Spleen (tissue), 13 donors: ENCODE measurements at places on chromosomes 4 and X. TPM values are rescaled to one million over a fixed set of nuclear protein-coding genes. Genes with fewer than 3 reads are reported as not detected.

Gene MAGED4
- polyA plus RNA-seq: 1.9 TPM

Gene PCDH10
- 0.19 TPM for polyA plus RNA-seq

Gene RTL3
- polyA plus RNA-seq: 0.03 TPM

Gene LRP2BP
- 0.29 TPM for polyA plus RNA-seq

Gene ANK2
- 11.6 TPM for polyA plus RNA-seq

Gene HMX1
- polyA plus RNA-seq: not detected

Gene ASB5
- 0.50 TPM for polyA plus RNA-seq

Gene UPF3B
- 11.4 TPM for polyA plus RNA-seq

Gene OTUD6A
- not detected for polyA plus RNA-seq

Gene OPRPN
- not detected for polyA plus RNA-seq

GRCh38 chr4:5750052-5750945, 39.3 kb downstream of the EVC start:
- H3K4me3 ChIP-seq: no peak overlapping the region
- H3K27ac ChIP-seq: no peak overlapping the region
- no peak for DNase-seq
- no peaks in the 10 kb centered on the region for H3K4me1 ChIP-seq
- no peaks in the 10 kb centered on the region for H3K36me3 ChIP-seq
- H3K27me3 ChIP-seq: no peaks in the 10 kb centered on the region

DNA sequence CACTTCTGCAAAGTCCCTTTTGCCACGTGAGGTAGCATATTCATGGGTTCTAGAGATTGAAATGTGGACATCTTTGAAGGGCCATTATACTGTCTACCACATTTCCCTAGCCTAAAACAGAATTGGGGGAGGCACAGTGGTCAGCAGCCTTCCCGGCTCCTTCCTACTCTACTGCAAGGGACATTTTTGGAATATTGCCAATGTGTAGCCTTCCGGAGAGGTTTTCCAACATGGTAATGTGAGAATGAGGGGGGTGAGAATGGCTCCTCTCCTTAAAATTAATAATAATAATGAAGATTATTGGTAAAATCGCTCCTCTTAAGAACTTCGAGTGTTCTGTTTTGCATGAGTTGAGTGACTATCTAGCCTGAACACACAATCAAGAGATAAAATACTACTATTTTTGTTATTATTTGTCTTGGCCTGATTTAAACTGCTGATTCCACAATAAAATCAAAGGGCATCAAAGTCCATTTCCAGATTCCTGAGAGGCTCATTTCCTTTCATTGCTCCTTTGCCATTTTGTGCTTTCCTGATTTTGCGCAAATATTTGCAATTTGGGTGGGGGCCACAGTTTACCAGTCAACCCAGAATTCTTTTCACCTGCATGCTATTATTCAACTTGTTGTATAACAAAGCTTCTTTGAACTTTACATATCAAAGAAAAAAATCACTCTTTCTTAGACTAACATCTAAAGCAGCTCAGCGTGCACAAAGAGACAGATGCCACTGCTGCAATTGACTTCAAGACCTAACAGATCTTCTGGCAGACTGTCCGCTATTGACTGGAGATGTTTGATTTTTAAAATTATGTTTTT, 27.0 kb upstream of the TSPAN5 start:
- no peak for DNase-seq
- H3K36me3 ChIP-seq: no peaks in the 10 kb centered on the region

DNA sequence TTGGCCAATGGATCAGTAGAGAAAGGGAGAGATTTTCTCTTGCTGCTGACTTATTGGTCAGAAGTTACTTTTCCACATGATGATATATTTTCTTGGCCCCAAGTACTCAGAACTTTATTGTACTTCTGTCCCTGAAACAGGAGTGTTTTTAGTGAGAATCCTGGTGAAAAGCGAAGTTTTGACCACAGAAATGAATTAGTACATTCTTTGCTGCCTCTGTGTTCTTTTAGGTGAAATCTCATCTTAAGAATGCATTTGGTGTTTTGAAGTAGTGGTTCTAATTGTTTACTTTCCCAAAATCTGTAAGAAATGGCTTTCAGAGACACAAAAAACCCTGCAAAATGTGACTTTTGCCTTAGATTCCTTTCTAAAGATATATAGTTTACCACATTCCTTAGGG, 240.4 kb downstream of the FRMPD4 start:
- no peak overlapping the region for H3K4me3 ChIP-seq
- H3K27ac ChIP-seq: no peak overlapping the region
- no peak for DNase-seq
- no peaks in the 10 kb centered on the region for H3K4me1 ChIP-seq
- no peaks in the 10 kb centered on the region for H3K36me3 ChIP-seq

- H3K27ac ChIP-seq: no peak overlapping the region
- H3K36me3 ChIP-seq: no peaks in the 10 kb centered on the region
- H3K27me3 ChIP-seq: no peaks in the 10 kb centered on the region
- no peak for DNase-seq
These were observed 31.3 kb upstream of the LONRF3 start for GRCh38 chrX:118943102-118943501.

DNA sequence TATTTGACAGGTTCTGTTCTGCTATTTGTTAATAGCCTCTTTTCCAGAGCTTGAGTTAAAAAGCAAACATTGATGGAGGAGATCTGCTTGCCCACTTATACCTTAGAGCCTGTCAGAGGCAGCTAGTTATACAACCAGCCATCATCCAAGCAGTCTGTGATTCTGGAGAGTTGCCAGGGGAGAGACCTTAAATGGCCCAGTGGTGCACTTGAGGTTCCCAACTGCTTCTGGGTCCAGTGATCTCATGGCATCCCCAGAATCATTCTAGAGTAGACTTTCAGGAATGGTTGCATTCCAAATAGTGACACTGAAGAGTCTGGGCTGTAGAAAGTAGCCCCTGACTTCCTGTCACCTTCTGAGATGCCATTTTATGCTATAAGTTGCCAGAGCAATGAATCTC, 160.7 kb downstream of the FHIP1A start:
- H3K27ac ChIP-seq: no peak overlapping the region
- H3K27me3 ChIP-seq: peaks cover 5% of the 10 kb centered on the region
- H3K4me3 ChIP-seq: no peak overlapping the region
- H3K4me1 ChIP-seq: no peaks in the 10 kb centered on the region
- DNase-seq: no peak

GRCh38 chr4:60241866-60242265, 958.3 kb upstream of the ADGRL3 start:
- H3K36me3 ChIP-seq: no peaks in the 10 kb centered on the region
- no peak overlapping the region for H3K27ac ChIP-seq
- no peaks in the 10 kb centered on the region for H3K4me1 ChIP-seq

- H3K27me3 ChIP-seq: no peaks in the 10 kb centered on the region
- no peaks in the 10 kb centered on the region for H3K36me3 ChIP-seq
- H3K27ac ChIP-seq: no peak overlapping the region
- H3K4me1 ChIP-seq: no peaks in the 10 kb centered on the region
- DNase-seq: peak; percentile 46
These were observed 25.9 kb downstream of the HTRA3 start for GRCh38 chr4:8295471-8295870.

DNA sequence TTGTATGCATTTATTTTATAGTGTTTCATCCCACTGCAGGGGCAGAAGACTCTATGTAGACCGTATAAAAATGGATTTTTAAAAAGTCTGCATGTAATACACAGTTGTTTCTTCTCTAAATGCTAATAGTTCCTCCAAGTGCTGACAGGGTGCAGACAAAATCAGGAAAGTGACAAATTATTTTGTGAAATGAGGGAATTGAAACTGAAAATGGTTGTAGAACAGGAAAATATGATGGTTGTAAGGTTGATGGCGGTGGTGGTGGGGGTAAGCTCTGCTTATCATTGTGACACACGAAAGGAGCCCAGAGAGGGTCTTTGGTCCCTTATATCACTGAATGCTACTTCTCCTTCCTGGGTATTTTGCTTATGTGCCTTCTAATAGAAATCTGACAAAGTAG, 4.3 kb downstream of the IL15 start:
- H3K27ac ChIP-seq: no peak overlapping the region
- H3K27me3 ChIP-seq: no peaks in the 10 kb centered on the region
- H3K4me3 ChIP-seq: peak overlapping the region; percentile 12

- H3K36me3 ChIP-seq: no peaks in the 10 kb centered on the region
- no peaks in the 10 kb centered on the region for H3K4me1 ChIP-seq
These were observed 110.1 kb downstream of the GBA3 start for GRCh38 chr4:22802876-22803275.

- peak overlapping the region; percentile 41 for H3K27ac ChIP-seq
- no peak overlapping the region for H3K4me3 ChIP-seq
- peaks cover 6% of the 10 kb centered on the region for H3K4me1 ChIP-seq
- no peaks in the 10 kb centered on the region for H3K36me3 ChIP-seq
- DNase-seq: no peak
These were observed 429.3 kb downstream of the INPP4B start for GRCh38 chr4:142416711-142417275.

GRCh38 chr4:3368841-3369760, 72.7 kb upstream of the HGFAC start:
- no peak overlapping the region for H3K4me3 ChIP-seq
- H3K27me3 ChIP-seq: no peaks in the 10 kb centered on the region
- H3K36me3 ChIP-seq: no peaks in the 10 kb centered on the region
- H3K4me1 ChIP-seq: peaks cover 46% of the 10 kb centered on the region

GRCh38 chr4:6155996-6156750, 44.2 kb downstream of the JAKMIP1 start:
- H3K27ac ChIP-seq: no peak overlapping the region
- no peaks in the 10 kb centered on the region for H3K4me1 ChIP-seq
- no peak overlapping the region for H3K4me3 ChIP-seq
- H3K27me3 ChIP-seq: no peaks in the 10 kb centered on the region

DNA sequence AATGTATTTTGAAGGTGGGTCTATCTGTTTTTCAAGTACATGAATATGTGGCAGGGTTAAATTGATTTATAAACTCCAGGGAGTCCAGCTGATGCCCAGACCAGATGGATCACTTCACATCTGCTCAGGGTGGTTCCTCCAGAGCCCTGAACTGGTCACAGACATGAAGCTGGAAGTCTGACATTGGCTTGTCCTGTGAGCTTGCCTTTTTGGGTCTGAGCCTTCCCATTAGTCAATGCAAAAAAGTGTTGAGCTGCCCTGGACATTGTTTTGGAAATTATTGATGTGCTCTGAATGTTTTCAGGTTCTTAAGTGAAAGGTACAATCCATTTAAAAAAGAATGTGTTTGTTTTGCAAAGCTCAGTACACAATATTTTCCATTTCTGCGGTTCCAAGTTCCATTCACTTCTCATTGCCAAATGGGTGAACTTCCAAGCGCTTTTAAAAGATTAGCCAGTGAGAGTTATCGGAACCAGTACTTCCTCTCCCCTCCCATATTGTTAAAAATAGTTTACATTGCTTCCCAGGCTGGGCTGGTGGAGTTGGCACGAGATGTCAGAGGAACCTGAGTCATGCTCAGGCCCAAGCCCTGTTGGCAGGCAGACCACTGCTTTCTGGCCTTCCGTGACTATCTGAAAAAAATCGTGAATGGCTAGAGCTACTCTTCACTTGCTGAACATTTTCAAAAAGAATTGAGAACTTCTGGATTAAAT, 52.1 kb downstream of the PDGFRA start:
- peak overlapping the region; percentile 63 for H3K27ac ChIP-seq
- H3K4me1 ChIP-seq: peaks cover 3% of the 10 kb centered on the region
- no peaks in the 10 kb centered on the region for H3K27me3 ChIP-seq
- DNase-seq: no peak
- H3K36me3 ChIP-seq: no peaks in the 10 kb centered on the region

DNA sequence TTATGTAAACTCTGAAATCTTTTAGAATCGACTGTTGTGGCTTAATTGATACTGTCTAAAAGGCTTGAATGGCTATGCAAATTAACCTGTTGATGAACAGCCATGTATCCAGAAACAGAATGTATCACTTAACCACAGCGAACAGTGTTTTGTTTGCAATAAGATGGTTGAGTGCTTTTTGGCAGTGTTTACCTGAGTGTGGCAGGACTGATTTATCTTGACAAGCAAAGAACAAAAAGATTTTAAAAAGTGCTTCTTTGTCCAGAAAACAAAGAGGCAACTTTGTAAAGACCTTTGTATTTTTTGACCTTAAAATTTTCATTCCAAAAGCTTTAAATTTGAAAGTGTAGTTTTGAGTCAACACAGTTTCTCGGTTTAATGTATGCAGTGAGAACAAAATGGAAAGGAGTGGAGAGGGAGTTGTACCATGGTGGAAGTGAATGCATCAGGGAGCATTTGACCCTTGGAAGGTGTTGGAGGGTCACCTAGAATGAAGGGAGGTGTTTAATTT, 18.0 kb downstream of the ARHGAP10 start:
- no peak for DNase-seq
- no peak overlapping the region for H3K4me3 ChIP-seq
- H3K27ac ChIP-seq: no peak overlapping the region
- H3K4me1 ChIP-seq: no peaks in the 10 kb centered on the region
- no peaks in the 10 kb centered on the region for H3K36me3 ChIP-seq

GRCh38 chrX:19593690-19594089, 78.4 kb upstream of the MAP3K15 start:
- no peaks in the 10 kb centered on the region for H3K27me3 ChIP-seq
- no peak overlapping the region for H3K27ac ChIP-seq
- H3K4me1 ChIP-seq: no peaks in the 10 kb centered on the region
- H3K36me3 ChIP-seq: no peaks in the 10 kb centered on the region
- H3K4me3 ChIP-seq: no peak overlapping the region

- no peak overlapping the region for H3K4me3 ChIP-seq
- DNase-seq: no peak
- no peak overlapping the region for H3K27ac ChIP-seq
These were observed 30.8 kb upstream of the PLA2G12A start for GRCh38 chr4:109760682-109761081.

DNA sequence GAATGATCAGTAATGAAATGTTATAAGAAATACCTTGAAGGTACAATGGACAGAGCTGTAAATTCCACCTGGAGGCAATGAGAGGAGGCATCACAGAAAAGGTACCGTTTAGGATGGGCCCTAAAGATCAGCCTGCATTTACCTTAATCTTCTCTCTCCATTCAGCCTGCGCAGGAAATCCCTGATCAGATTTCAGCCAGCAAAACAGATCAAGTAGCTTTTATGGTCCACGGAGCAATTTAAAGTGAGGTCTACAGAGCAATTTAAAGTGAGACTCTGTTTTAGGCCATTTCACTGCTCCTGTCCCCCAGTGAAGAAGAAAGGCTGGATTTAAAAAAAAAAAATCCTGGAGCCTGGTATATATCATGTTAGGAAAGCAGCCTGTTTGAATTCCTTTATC, 195.1 kb upstream of the VCX start:
- no peaks in the 10 kb centered on the region for H3K27me3 ChIP-seq
- no peak for DNase-seq
- H3K27ac ChIP-seq: no peak overlapping the region
- H3K36me3 ChIP-seq: no peaks in the 10 kb centered on the region
- no peaks in the 10 kb centered on the region for H3K4me1 ChIP-seq
- H3K4me3 ChIP-seq: no peak overlapping the region

DNA sequence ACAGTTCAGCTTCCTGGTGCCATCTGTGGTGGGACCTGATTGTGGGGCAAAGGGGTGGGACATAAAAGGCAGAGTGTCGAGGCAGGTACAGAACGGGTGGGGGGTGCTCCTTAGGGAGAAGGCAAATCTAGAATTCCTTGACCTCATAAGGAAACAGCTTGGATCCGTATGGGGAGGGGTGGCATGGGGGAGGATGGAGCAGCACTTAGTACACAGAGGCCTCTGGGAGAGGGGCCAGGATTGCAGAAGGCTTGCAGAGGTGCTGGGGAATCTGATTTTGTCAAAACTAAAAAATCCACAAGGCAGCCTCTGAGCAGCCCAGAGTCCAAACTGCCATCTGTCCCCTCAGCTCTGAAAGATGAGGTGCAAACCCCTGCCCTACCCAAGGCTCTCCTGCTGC, 2.3 kb upstream of the EMD start:
- DNase-seq: no peak
- H3K36me3 ChIP-seq: no peaks in the 10 kb centered on the region
- peaks cover 15% of the 10 kb centered on the region for H3K4me1 ChIP-seq
- H3K27ac ChIP-seq: peak overlapping the region; percentile 99
- no peaks in the 10 kb centered on the region for H3K27me3 ChIP-seq
